ENCODE measurements at places on chromosomes 13 and 19.
A peak's percentile ranks its signal among the peaks of the same experiment; 100 is the strongest.

DNA sequence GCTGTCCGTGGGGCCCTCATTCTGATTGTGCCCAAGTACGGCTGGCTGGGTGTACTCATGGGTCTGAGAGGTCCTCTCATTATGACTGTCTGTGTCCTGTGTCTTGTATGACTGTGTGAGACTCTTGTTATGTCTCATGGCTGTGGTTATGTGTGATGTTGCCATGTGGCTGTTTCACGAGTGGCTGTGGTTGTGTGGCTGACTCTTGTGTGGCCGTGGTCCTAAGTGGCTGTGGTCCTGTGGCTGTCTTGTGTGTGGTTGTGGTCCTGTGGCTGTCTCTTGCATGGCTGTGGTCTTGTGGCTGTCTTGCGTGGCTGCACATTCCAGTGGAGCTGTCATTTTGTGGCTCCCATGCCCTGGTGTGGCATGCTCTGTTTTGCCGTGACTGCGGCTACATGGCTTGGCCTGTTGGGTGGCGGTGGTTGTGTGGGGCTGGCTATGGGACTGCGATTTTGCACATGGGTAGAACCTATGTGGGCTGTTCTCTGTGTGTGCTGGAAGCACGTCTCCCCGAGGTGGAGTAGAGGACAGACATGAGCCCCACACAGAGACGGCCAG is 2.5 kb downstream of the LYL1 start:
- peak; percentile 83 for DNase-seq

GRCh38 chr13:36090592-36090991 is 40.6 kb downstream of the DCLK1 start:
- DNase-seq = no peak

GRCh38 chr13:114148521-114148855 is 16.1 kb upstream of the RASA3 start:
- DNase-seq = peak; percentile 92

GRCh38 chr13:111663505-111663904 is 343.1 kb downstream of the TEX29 start:
- no peak for DNase-seq

DNA sequence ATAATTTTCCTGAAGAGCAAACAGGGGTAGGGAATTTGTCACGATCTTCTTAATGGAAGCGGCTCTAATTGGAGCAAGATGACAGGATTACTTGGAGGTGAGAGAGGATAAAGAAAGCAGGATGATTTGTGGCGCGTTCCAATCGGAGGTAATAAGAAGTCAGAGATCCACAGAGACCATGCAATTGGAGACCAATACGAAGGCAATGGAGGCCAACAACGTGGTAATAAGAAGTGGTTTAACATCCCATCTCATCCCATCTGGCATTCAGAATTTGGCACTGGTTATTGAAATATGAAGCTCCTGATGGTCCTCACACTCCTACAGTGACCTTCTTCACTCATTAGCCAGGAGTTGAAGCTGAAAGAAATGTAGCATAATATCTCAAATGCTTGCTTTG is 130.6 kb downstream of the DLEU7 start:
- no peak for DNase-seq

DNA sequence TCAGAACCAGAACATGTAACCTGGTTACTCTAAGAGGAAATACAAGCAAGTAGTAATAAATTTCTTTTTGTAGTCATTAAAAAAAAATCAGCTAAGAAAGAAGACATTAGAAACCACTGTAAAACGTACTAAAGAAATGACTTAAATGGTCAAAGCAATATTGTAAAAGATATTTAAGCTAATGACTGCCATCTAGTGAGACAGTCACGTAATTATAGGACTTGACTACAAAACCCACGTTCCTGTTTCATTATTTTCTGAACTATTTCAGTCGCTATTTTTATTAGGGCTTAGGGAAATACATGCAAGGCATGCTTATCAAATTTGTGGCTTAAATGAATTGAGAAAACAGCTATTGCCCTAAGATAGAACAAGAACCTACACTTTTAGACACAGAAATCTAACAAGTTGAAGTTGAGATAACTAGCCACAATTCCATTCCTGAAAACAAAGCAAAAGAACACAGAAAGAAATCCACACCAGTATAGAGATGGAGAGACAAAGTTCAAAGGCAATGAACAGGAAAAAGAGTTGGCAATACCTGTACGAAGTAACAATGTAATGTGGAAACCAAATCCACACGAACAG is 17.9 kb downstream of the ALG5 start:
- no peak for DNase-seq

GRCh38 chr19:18735752-18736151 is 52.3 kb downstream of the CRTC1 start:
- no peak for DNase-seq

GRCh38 chr19:2719920-2720776 is 1.0 kb downstream of the DIRAS1 start:
- DNase-seq = no peak

GRCh38 chr13:25743421-25743820 is 308.4 kb downstream of the SHISA2 start:
- DNase-seq = no peak

DNA sequence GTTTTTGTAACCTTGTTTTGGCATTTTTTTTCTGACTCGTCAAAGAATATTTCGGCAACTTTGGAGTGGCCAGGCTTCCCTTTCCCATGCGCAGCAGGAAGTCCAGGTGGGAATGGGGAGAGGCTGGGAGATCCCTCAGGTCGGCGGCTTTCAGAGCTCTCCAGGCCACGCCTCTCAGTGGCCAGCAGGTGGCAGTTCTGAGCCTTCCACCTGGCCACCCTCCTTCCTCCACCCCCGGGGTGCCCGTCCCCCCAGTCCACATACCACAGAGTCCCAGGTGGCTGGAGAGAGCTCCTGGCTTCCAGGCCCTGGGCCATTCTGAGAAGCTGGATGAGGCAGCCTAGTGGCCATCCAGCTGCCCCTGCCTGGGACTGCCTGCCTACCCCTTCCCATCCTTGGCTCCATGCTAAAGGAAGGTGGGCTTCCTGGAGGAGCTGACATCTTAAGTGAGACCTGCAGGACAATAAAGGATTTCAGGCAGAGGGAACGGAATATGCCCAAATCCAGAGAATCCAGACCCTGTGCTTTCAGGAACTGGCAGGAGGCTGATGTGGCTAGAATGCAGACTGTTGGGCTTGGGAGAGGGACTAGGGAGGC is 46.3 kb downstream of the CCNE1 start:
- DNase-seq = peak; percentile 35

DNA sequence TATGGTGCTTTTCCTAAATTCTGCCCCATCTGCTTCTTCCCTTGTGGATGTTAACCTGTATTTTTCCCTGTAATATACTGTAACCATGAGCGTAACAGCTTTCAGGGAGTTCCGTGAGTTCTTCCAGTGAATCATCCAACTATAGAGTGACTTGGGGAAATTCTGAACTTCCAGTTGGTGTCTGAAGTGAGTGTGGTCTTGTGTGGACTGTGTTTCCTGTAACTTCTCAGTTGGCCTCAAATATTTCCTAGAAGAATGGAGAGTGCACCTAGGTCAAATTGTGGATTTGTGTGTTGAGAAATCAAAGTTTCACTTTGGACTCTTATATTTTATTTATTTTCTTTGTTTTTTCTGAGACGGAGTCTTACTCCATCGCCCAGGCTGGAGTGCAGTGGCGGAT is 11.0 kb upstream of the ZNF766 start:
- no peak for DNase-seq

- DNase-seq = peak; percentile 45
These were observed 1.2 kb downstream of the CGB7 start for GRCh38 chr19:49056101-49056901.
